Activated CD8-positive, alpha-beta memory T cell treated with anti-CD3 and anti-CD28 coated beads, Interleukin-2, amount 10 ng/mL, durations not matched to agents 7 days and 5 days (primary cell): ENCODE measurements at places on chromosomes 7 and 10. TPM values are rescaled to one million over a fixed set of nuclear protein-coding genes. Genes with fewer than 3 reads are reported as not detected.

ZNF485 gene
- 1.6 TPM for total RNA-seq

SPDYE6 gene
- total RNA-seq, result not detected

MMP21 gene
- total RNA-seq, result not detected

NUB1 gene
- 71.3 TPM for total RNA-seq

COL28A1 gene
- not detected for total RNA-seq

ARHGAP22 gene
- total RNA-seq, result not detected

FGFBP3 gene
- 1.5 TPM for total RNA-seq

PPP1R17 gene
- total RNA-seq, result not detected

CALHM2 gene
- total RNA-seq, result 65.6 TPM

SLC26A3 gene
- total RNA-seq, result not detected

HHEX gene
- total RNA-seq, result 0.23 TPM

DNA2 gene
- 53.3 TPM for total RNA-seq

PNLIP gene
- not detected for total RNA-seq

ADAM12 gene
- 0.67 TPM for total RNA-seq

ASB13 gene
- 4.4 TPM for total RNA-seq

AEBP1 gene
- total RNA-seq, result 4.0 TPM

SORCS1 gene
- total RNA-seq, result not detected

SCART1 gene
- 0.82 TPM for total RNA-seq

GNG11 gene
- total RNA-seq, result not detected

SLIT1 gene
- total RNA-seq, result 0.59 TPM

DNA sequence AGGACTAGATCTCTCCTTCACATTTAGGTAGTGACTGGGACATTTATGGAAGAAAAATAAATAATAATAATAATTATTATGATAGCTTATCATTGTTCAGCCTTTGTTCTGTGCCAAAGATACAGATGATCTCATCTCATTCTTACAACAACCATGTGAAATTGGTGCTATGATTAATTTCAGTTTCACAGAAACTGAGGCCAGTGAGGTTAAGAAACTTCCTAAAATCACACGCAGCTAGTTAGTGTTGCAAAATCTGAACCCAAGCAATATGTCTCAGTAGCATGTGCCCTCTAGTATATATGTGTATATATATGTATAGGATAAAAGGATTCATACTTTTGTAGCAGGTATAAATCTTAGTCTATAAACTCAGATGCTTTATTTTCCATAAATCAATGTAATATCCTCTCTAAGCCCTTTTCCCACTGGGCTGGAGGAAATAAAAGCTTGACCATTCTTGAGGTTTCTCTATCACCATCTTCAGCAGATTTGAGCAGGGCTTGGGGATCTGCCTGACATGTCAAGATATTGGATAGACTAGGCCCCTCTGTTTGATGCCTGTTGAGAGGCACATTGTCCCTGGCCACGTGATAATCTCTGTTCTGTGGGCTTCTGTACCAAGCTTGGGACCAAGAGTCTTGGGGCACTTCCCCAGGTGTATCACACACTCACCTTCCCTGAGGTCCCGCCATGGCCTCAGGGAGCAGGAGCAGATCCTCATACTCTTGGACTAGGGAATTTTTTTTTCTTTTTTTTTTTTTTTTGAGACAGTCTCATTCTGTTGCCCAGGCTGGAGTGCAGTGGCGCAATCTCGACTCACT lies 172.6 kb upstream of the NRP1 start:
- DNase-seq, result no peak

GRCh38 chr7:22671177-22671879 lies 55.7 kb upstream of the IL6 start:
- no peak for DNase-seq

- no peak for DNase-seq
Measured at GRCh38 chr7:34497153-34497777, 160.8 kb upstream of the NPSR1 start.

DNA sequence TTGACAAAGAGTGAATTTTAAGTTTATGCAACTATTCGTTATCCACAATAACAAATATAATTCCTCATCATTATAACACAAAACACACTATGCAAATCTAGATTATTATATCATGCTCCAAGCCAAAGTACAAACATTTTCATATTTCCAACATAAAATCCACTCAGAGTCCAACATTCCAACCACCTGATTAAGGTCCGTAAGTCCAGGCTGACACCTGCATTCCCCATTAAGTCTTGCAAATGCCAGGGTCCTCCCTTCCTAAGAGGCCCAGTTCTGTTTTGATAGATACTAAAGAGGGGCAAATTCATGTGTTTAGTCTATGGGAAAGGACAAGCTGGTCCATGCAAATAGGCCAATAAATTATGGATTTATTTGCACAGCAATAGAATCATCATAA lies 206.1 kb downstream of the POU6F2 start:
- no peak for DNase-seq

DNA sequence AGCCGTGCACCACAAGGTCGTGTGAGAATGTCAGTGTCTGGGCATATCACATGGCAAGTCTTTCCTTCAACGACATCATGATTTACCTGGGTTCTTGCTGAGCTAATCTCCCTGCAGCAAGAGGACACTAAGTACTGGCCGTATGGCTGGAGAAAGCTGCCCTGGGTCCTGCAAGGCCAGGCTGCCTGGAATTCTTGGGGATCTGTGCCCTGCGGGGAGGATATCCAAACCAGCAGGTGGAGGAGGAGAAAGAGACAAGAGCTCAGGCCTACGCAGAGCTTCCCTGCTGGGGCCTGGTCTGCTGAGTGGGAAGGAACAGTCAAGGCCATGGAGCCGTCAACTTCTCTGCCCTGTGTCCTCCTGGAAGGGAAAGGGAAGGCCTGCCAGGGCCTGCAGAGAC lies 552.6 kb downstream of the LRMDA start:
- no peak for DNase-seq

GRCh38 chr10:65620404-65621048 lies 1305.3 kb upstream of the LRRTM3 start:
- DNase-seq, result no peak

DNA sequence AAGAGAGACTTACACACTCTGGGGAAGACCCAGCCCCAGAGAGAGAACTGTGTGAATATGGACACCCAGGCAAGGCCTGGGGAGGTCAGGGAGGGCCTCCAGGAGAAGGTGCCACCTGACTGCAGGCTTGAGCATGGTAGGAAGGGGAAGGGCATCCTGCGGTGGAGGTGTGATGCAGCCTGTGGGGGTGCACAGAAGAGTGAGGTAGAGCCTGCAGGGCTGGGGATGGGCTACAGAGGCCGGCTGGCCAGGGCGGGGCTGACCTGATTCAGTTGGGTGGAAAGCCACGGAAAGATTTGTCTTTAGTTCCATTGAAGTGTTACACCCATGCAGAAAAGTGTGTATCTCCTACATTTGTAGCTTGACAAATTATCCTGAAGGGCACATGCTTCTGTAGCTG lies 47.6 kb downstream of the ZMIZ1 start:
- peak; percentile 50 for DNase-seq

GRCh38 chr7:69388452-69389137 lies 209.7 kb upstream of the AUTS2 start:
- no peak for DNase-seq

DNA sequence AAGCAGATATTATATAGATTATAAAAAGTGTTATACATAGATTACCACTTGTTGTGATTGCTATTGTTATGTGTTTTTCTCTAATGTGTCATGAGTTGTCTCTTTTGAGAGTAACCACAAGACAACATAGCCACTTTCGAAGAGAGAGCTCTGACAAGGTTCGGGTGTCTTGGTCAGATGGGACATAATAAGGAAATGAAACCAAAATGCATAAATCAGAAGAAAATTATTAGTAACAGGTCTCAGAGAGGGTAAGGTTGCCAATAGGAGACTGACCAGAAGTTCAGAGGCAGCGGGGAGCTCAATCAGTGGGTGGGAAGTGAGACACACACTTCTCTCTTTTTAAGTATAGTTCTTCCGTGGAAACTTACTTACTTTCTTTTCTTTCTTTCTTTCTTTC lies 639.2 kb upstream of the POT1 start:
- DNase-seq, result no peak

GRCh38 chr7:134831862-134832261 lies 52.4 kb downstream of the CALD1 start:
- DNase-seq, result no peak

- DNase-seq, result no peak
Measured at GRCh38 chr10:69269761-69270160, 8.5 kb upstream of the HK1 start.

GRCh38 chr10:15585303-15585715 lies 134.4 kb downstream of the ITGA8 start:
- DNase-seq, result peak; percentile 52

GRCh38 chr7:101952355-101953247 lies 135.2 kb downstream of the CUX1 start:
- DNase-seq, result no peak

GRCh38 chr10:103660364-103661197 lies 167.1 kb downstream of the NEURL1 start:
- peak; percentile 54 for DNase-seq

GRCh38 chr10:1037098-1037497 lies 11.4 kb upstream of the IDI2 start:
- DNase-seq, result no peak

DNA sequence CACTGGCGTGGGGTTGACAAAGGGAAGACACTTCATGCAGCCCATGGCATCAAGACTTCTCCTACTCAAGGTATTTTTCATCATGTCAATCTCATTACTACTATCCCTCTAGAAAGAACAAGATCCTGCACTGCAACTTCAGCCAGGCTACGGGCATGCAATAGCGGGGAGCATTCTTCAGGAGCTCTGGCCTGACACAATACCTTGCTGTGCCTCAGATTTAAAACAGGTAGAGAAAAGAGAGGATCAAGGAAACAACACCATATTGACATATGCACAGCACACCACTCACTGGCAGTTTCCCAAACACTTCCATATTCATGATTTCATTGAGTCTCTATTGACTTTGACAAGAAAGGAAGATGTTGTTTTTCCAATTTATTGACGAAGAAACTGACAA lies 51.5 kb downstream of the DOCK4 start:
- DNase-seq, result no peak

DNA sequence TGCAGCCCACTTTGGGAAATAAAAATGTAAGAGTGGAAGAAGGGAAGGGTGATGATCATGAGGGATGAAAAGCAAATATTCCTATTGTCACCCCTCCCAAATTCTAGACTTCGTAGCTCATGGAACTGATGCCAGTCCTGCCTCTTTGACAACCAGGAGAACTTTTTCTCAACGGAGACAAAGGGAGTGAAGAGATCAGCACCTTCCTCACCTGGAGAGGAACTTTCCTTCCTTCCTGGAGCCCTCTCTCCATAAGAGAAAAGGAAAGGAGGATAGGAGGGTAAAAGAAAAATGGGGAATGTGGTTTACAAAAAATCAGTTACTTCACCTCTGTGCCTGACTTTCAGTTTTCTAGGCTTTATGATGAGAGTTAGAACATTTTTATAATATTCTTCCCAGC lies 3.4 kb downstream of the TBX20 start:
- no peak for DNase-seq

GRCh38 chr10:61962971-61963370 lies 61.5 kb downstream of the ARID5B start:
- no peak for DNase-seq

DNA sequence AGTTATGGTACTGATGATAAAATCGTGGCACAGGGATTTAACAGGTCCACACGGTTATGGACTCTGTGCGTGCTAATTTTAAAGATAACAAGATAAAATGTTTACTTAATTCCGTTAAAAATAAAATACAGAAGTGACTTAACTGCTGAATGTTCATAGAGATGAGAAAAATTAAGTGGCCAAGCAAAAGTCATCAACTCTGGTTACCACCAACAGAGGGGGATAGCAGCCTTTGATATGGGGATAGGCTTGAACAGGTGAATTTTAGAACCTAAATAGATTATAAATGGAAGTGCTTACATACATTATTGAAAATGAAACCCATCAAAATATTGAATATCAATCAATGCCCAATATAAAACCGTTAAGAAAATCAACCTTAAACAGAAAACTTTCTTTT lies 245.0 kb downstream of the WDR37 start:
- no peak for DNase-seq

DNA sequence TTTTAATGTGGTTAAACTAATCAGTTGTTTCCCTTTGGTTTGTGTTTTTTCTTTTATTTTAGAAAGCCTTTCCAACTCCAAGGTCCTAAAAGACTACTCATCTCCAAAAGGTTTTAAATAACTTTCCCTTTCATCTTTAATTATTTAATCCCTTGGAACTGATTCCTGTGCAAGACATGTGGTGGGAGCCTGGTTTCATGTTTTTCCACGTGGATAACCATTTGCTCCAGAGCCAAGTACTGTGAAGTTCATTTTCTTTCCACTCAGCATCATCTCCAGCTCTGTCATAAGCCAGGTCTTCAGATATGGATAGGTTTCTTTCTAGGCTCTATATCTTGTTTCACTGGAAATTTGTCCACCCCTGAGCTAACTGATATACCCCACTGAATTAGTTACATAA lies 16.7 kb downstream of the PPP1R3C start:
- no peak for DNase-seq

- DNase-seq, result no peak
Measured at GRCh38 chr10:103042908-103043307, 124.8 kb downstream of the CNNM2 start.
